ENCODE measurements at places on chromosomes 16 and 17.

- H3K27ac ChIP-seq, result no peak overlapping the region
- DNase-seq, result no peak
- no peak overlapping the region for H3K4me3 ChIP-seq
- no peaks in the 10 kb centered on the region for H3K4me1 ChIP-seq
- no peaks in the 10 kb centered on the region for H3K27me3 ChIP-seq
Measured at GRCh38 chr17:60229188-60229802, 79.5 kb downstream of the CA4 start.

- no peak overlapping the region for H3K27ac ChIP-seq
- H3K4me3 ChIP-seq, result no peak overlapping the region
- H3K4me1 ChIP-seq, result peaks cover 21% of the 10 kb centered on the region
- H3K27me3 ChIP-seq, result no peaks in the 10 kb centered on the region
- DNase-seq, result no peak
- H3K36me3 ChIP-seq, result peaks cover 94% of the 10 kb centered on the region
Measured at GRCh38 chr17:75694536-75694935, 26.7 kb upstream of the ITGB4 start.

- H3K27ac ChIP-seq, result no peak overlapping the region
- no peak for DNase-seq
- H3K4me1 ChIP-seq, result peaks cover 4% of the 10 kb centered on the region
- no peaks in the 10 kb centered on the region for H3K27me3 ChIP-seq
- H3K36me3 ChIP-seq, result no peaks in the 10 kb centered on the region
- no peak overlapping the region for H3K4me3 ChIP-seq
Measured at GRCh38 chr16:56204816-56205215, 13.5 kb downstream of the GNAO1 start.

GRCh38 chr16:86186313-86186712 is 287.4 kb downstream of the IRF8 start:
- no peaks in the 10 kb centered on the region for H3K4me1 ChIP-seq
- no peaks in the 10 kb centered on the region for H3K27me3 ChIP-seq
- H3K4me3 ChIP-seq, result no peak overlapping the region
- no peak for DNase-seq
- no peaks in the 10 kb centered on the region for H3K36me3 ChIP-seq

DNA sequence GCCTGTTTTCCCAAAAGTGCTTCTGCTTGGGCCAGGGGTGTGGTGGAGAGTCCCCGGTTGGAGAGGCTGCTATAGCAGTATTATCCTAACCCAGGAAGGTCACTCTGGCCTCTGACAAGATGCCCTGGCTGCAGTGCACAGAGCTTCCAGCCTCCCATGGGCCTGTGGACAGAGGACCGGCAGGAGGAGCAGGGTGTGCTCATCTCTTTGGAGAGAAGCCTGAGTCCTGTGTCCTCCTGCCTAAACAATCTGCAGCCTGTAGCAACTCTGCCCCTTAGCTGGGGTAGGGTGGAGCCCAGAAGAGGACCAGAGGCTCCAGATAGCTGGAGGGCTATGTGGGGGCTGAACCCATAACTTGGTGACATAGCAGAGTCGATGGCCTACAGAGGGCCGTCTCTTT is 78.0 kb downstream of the MPRIP start:
- H3K36me3 ChIP-seq, result no peaks in the 10 kb centered on the region
- no peak for DNase-seq
- no peaks in the 10 kb centered on the region for H3K27me3 ChIP-seq
- H3K4me1 ChIP-seq, result peaks cover 12% of the 10 kb centered on the region
- no peak overlapping the region for H3K4me3 ChIP-seq

- H3K4me1 ChIP-seq, result no peaks in the 10 kb centered on the region
- H3K4me3 ChIP-seq, result no peak overlapping the region
- no peak overlapping the region for H3K27ac ChIP-seq
- no peaks in the 10 kb centered on the region for H3K36me3 ChIP-seq
- no peaks in the 10 kb centered on the region for H3K27me3 ChIP-seq
- no peak for DNase-seq
Measured at GRCh38 chr16:4924593-4925292, 12.2 kb downstream of the PPL start.

GRCh38 chr16:24352746-24353145 is 96.6 kb downstream of the CACNG3 start:
- no peaks in the 10 kb centered on the region for H3K27me3 ChIP-seq
- no peaks in the 10 kb centered on the region for H3K4me1 ChIP-seq
- no peak for DNase-seq

DNA sequence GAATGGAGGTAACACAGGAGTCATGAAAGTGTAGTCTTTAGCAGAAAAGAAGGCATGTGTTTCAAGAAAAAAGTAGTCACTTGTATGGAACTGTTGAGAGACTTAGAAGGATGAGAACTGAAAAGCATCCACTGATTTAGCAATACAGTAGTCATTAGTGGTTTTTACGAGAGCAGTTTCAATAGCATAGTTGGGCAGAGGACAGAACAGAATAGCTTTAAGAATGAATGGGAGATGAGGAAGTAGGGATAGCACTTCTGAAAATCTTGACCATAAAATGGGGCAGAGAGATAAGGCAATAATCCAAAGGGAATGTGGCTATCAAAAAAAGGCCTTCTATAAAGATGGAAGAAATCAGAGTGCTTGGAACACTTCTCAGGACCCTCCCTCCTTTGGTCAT is 64.8 kb upstream of the C17orf78 start:
- H3K4me3 ChIP-seq, result no peak overlapping the region
- no peak for DNase-seq
- H3K27me3 ChIP-seq, result no peaks in the 10 kb centered on the region
- H3K27ac ChIP-seq, result no peak overlapping the region

DNA sequence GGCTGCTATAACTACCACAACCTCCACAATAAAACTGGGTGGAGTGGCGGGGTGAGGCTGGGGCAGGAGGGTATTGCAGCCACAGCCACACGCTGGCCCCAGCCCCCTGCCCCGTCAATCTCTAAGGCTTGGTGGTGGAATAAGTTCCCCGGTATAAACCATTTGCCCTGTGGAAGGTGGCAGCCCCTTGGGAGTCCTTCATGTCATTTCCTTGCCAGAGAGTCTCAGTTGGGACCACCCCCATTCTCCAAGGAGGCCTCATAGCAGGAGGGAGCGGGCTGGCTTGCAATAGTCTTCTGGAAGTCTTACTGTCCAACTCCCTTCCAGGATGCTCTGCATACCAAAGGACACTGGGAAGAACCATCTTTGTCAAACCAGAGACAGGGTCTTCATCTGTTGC is 19.4 kb downstream of the CD300A start:
- no peak overlapping the region for H3K4me3 ChIP-seq
- H3K27me3 ChIP-seq, result no peaks in the 10 kb centered on the region
- H3K4me1 ChIP-seq, result peaks cover 2% of the 10 kb centered on the region
- peaks cover 59% of the 10 kb centered on the region for H3K36me3 ChIP-seq
- H3K27ac ChIP-seq, result no peak overlapping the region

DNA sequence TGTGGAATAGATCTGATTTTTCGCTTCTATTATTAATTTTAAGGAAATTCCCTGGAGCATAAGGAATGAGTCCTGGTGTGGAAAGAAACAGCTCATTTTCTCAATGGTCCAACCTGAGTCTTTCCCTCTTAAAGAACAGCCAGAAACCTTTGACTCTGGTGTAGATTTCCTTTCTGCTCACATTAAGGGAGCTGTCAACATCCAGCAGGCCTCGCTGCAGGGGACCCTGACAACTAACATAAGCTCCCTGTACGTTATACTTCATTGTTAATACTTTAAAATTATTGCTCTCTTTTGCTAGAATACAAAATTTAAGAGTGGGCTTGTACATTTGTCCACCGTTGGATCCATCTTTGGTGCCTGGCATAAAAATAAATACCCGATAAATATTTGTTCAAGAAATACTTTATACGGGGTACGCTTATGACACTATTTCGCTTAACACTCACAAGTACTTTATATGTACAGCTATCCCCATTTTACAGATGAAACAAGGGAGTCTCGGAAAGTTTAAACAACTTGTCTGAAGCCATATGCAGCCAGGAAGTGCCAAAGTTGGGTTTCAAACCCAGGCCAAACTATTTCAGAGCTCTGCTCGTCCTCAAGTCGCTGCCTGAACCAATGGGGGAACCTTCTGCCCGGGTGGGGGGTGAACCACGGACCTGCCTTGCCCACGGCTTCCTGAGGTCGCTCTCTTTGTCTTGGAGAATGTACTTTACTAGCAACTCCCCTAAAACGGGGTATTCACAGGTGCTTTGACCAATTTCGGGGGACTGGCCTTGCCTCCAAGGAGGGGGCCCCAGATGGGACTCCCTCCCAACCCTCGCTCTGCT is 611 bp downstream of the SMARCE1 start:
- H3K27ac ChIP-seq, result peak overlapping the region; percentile 99
- no peak for DNase-seq
- peak overlapping the region; percentile 64 for H3K4me3 ChIP-seq

- H3K36me3 ChIP-seq, result no peaks in the 10 kb centered on the region
- H3K4me3 ChIP-seq, result no peak overlapping the region
- H3K27me3 ChIP-seq, result no peaks in the 10 kb centered on the region
- DNase-seq, result no peak
- H3K27ac ChIP-seq, result no peak overlapping the region
Measured at GRCh38 chr17:76635659-76636360, 7.7 kb downstream of the ST6GALNAC1 start.

DNA sequence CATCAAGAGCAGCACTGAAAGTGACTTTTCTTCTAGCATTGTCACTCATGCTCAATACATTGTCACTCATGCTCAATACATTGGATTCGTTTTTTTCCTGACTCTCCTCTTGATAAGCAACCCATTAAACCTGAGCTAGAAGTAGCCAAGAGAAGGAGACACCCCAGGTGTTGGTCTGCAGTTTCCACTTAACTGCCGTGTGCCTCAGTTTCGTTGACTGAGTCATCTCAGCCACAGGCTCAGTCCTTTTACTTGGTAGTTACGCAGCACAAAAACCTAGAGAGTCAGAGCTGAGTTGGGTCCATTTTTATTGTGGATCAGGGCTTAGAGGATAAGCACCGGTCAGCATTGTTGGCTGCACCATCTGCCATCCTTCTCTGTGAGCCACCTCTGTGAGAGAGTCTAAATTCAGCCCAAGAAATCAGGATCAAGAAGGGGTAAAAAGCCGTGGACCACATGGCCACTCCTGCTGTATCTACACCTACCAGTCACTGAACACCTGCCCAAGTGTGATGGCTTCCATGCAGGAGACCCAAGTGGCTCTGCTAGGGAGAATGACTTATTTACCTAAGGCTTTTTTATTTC is 11.3 kb downstream of the GINS2 start:
- no peak for DNase-seq
- H3K4me1 ChIP-seq, result no peaks in the 10 kb centered on the region
- H3K27ac ChIP-seq, result no peak overlapping the region
- peaks cover 33% of the 10 kb centered on the region for H3K36me3 ChIP-seq
- no peaks in the 10 kb centered on the region for H3K27me3 ChIP-seq

GRCh38 chr17:74763565-74764387 is 12.4 kb downstream of the NAT9 start:
- H3K27ac ChIP-seq, result no peak overlapping the region
- H3K4me1 ChIP-seq, result peaks cover 16% of the 10 kb centered on the region
- no peaks in the 10 kb centered on the region for H3K27me3 ChIP-seq
- DNase-seq, result no peak

DNA sequence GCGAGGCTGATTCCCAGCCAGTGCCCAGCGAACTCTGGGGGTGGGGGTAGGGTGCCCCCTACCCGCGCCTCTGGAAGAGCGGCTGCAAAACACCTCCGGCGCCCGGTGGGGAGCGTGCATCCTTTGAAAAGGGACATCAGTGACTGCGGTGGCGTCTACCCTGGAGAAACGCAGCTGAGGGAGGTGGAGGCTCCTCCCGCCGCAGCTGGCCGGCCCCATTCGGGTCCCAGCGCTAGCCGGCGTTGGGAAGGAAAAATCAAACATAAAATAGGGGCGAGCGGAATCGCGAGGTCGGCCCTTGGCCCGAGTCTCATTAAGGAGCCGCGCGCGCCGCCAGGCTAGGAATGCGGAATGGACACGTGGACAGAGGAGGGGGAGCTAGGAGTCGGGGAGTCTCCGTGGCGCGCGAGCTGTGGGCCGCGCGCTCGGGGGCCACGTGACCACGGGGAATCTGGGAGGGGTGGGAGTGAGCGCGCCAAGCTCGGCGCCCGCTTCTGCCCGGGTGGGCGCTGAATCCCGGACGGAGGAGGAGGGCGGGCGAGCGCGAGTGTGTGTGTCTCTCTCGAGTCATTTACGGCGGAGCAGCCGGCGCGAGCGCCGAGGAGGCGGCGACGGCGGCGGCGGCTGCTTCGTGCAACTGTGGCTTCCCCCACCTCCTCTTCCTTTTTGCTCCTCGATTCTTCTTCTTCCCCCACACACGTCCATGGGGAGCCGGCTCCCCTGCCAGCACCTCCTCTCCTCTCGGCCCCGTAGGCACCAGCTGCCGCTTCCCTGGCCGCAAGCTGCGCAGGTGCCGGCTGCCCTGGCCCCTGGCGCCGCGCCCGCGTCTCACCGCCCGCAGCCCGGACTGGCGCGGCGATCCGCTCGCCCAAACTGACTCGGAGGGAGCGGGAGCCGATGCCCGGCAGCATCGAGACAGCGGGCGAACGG is at the start of gene TMEM132E:
Gene TMEM132E, plus strand, starts transcription at position 566 of the 930 bp plus-strand sequence. CDS start 1,495 bp downstream, outside the sequence.
- peaks cover 89% of the 10 kb centered on the region for H3K27me3 ChIP-seq
- no peak for DNase-seq
- H3K4me3 ChIP-seq, result peak within 1 kb of the TSS; percentile 61
- H3K27ac ChIP-seq, result no peak within 1 kb of the TSS
- H3K4me1 ChIP-seq, result peaks cover 22% of the 10 kb centered on the region

- peak overlapping the region; percentile 34 for H3K4me3 ChIP-seq
- no peak for DNase-seq
- H3K4me1 ChIP-seq, result peaks cover 40% of the 10 kb centered on the region
- no peaks in the 10 kb centered on the region for H3K27me3 ChIP-seq
Measured at GRCh38 chr17:75252039-75252816, 9.2 kb downstream of the GGA3 start.

DNA sequence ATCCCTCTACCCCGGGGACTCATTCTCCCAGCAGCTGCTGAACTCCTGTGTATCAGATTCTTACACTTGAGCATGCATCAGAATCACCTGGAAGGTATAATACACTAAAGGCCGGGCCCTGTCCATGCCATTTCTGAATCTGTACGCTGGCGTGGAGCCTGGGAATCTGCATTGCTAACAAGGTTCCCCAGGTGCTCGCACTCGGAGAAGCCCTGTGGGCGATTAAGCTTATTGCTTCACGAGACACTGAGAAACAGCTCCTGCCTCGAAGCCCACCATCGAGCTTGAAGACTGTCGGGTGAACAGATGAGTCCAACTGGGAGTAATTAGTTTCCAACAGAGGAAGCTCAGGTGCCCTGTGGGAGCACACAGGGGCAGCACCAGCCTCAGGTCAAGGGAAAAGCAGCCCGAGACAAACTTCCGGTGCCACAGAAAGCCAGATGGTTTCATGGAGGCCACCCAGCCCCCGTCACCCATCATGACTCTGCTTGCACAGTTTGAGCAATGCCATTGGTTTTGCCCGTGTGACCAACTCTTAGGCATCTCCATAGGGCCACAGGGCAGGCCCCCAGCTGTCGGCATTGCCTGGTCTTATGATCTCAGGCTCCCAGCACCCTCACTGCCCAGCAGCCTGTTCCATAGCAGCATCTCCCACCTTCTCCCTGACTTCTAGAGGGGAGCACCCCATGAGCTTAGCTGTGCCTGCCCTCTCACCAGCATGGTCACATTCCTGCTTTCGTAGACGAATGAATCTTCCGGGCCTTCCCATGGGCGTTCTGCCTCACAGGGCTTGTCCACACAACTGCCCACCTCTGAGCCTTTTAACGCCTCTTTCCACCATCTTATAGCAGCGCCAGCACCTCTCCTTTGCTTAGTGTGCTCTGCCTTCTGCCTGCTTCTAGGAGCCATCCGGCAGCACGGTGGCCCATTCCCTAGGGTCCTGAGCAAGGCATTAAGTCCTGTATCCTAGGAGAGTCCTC is 10.9 kb downstream of the CTRB2 start:
- H3K27me3 ChIP-seq, result peaks cover 14% of the 10 kb centered on the region
- H3K4me3 ChIP-seq, result no peak overlapping the region
- no peak overlapping the region for H3K27ac ChIP-seq
- no peak for DNase-seq
- no peaks in the 10 kb centered on the region for H3K36me3 ChIP-seq
- no peaks in the 10 kb centered on the region for H3K4me1 ChIP-seq
